Uterus (tissue), 4 donors: ENCODE measurements at places on chromosomes 1 and 21. TPM values are rescaled to one million over a fixed set of nuclear protein-coding genes. Genes with fewer than 3 reads are reported as not detected.

The ZRANB2 gene
- 76.5 TPM for total RNA-seq

The LRRC71 gene
- total RNA-seq, result not detected

The TOMM40L gene
- 2.6 TPM for total RNA-seq

The SMPDL3B gene
- total RNA-seq, result not detected

The DUSP23 gene
- 60.1 TPM for total RNA-seq

The UMODL1 gene
- not detected for total RNA-seq

The C1orf232 gene
- not detected for total RNA-seq

The OR14I1 gene
- total RNA-seq, result not detected

The FCRL5 gene
- 1.3 TPM for total RNA-seq

The RGS8 gene
- total RNA-seq, result not detected

The KISS1 gene
- total RNA-seq, result not detected

The TNFRSF1B gene
- total RNA-seq, result 32.1 TPM

The BEST4 gene
- 0.21 TPM for total RNA-seq

The TSACC gene
- total RNA-seq, result not detected

The TFAP2E gene
- total RNA-seq, result 3.6 TPM

The SPRR4 gene
- total RNA-seq, result not detected

The C1orf141 gene
- not detected for total RNA-seq

The C1orf174 gene
- total RNA-seq, result 6.4 TPM

The LCE2A gene
- not detected for total RNA-seq

The CA6 gene
- total RNA-seq, result not detected

The PKLR gene
- total RNA-seq, result not detected

The ARID1A gene
- 119 TPM for total RNA-seq

The SLAMF8 gene
- total RNA-seq, result 1.1 TPM

The TOR3A gene
- total RNA-seq, result 43.3 TPM

The TDRD5 gene
- 0.76 TPM for total RNA-seq

The C1orf185 gene
- total RNA-seq, result not detected

The ZNF670 gene
- total RNA-seq, result 9.5 TPM

The PTPN7 gene
- total RNA-seq, result not detected

The TTC22 gene
- total RNA-seq, result not detected

The TRIM67 gene
- total RNA-seq, result not detected

The FAM72B gene
- 1.0 TPM for total RNA-seq

The SPRR2B gene
- not detected for total RNA-seq

The TMEM52 gene
- total RNA-seq, result 1.7 TPM

The USP21 gene
- 38.1 TPM for total RNA-seq

The TTLL10 gene
- total RNA-seq, result 0.51 TPM

The PRDM16 gene
- not detected for total RNA-seq

The FMO5 gene
- total RNA-seq, result 2.1 TPM

The BGLAP gene
- 0.29 TPM for total RNA-seq

The PCBP3 gene
- total RNA-seq, result 3.2 TPM

The NCMAP gene
- 0.48 TPM for total RNA-seq

The WASF2 gene
- total RNA-seq, result 39.1 TPM

The GSTM1 gene
- 9.4 TPM for total RNA-seq

The GPR3 gene
- 1.9 TPM for total RNA-seq

The SYCP1 gene
- not detected for total RNA-seq

The EPHA10 gene
- total RNA-seq, result not detected

The SPATA21 gene
- total RNA-seq, result not detected

The TFF2 gene
- total RNA-seq, result not detected

The KCNJ6 gene
- not detected for total RNA-seq

The HAO2 gene
- total RNA-seq, result 0.90 TPM

The TAL1 gene
- total RNA-seq, result 10.9 TPM

The SPAG17 gene
- 7.7 TPM for total RNA-seq
